ENCODE measurements at places on chromosomes 1 and 21.

DNA sequence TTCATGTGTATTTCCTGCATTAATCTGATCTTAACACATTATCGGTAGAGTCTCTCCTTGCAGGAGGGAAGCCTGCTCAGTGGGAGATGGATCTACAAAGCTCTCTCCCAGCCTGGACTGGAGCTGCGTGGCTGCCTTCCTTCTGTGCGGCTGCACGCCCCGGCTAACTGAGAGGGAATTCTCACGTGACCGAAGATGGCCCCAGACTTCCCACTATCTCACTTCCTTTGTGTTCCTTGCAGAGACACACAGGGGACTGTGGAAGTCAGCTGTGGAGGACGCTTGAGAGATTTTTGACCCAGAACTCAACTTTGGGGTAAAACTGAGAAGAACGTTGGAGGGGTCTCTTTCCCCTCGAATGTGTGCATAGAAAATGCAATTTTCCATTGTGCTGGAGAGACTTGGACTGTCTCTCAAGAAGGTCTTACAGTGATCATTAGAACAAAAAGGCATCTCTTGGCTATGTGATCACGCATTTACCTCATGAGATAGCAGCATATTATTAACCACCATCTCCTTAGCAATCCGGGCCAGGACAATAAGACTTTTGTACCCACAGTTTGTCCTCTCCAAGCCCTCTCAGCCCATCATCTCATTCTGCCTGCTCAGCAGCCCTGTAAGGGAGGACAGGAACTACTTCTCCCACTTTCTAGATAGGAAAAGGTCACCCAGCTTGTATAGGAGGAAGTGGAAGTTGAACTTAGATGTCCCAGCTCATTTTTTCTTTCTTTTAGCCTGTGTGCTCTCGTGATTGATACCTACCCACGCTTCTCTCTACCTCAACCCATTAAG lies 49.3 kb upstream of the TARBP1 start:
- DNase-seq, result no peak

DNA sequence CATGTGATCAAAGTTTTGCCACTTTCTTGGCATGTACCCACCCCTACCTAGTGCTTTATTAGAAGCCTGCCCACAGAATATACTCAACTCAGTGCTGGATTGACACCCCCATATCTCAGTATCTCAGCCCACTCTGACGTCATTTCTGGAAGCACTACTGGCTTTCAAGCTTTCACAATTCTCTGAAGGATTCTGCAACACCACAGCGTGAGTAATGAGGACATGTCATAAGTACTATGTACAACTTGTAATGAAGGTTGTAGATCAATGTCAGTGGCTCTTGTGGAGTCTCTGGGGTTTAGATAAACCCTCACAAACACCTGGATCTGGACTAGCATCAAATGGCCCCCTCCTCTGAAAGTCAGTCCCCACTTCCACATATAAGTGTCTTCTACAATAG lies 57.2 kb downstream of the TNFSF4 start:
- DNase-seq, result no peak

- peak; percentile 12 for DNase-seq
Measured at GRCh38 chr1:226308166-226308722, 720 bp downstream of the LIN9 start.

DNA sequence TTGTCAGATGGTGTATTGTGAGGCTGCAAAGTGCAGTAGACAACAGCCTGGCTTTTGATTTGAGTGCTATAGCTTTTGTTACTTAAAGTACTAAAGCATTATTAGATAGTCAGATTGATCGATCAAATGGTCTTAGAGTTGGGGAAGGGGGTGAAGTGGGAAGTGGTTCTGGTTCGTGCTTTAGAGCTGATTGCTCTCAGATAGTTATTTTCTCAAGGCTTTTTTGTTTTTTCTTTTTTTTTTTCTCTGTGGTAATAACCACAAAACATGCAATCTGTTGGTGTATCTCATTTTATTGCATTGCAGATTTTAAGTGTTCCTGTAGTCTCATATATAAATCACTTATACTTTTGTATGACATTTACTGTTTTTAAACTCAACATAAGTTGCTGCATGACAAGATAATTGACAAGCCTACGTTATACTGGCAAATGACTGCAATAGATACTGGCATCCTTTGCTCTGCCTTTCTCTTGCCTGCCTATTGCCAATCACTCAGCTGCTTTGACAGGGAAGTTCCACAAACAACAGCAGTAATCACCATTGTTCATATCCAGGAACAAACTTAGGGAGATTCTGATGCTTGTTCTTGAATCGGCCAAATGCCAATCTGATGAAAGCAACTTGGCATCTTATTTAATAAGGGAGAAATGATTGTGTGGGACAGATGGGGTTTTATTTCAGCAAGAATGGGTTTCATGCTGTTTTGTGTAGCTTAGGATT lies 125.0 kb upstream of the B3GALT2 start:
- DNase-seq, result peak; percentile 29

- DNase-seq, result no peak
Measured at GRCh38 chr1:112618114-112618720, 724 bp downstream of the ST7L start.

GRCh38 chr1:205939690-205940330 lies 3.4 kb downstream of the SLC26A9 start:
- DNase-seq, result no peak

GRCh38 chr1:83909687-83910086 lies 89.2 kb downstream of the TTLL7 start:
- no peak for DNase-seq

- DNase-seq, result peak; percentile 58
Measured at GRCh38 chr1:8643542-8644536, 173.6 kb downstream of the RERE start.

DNA sequence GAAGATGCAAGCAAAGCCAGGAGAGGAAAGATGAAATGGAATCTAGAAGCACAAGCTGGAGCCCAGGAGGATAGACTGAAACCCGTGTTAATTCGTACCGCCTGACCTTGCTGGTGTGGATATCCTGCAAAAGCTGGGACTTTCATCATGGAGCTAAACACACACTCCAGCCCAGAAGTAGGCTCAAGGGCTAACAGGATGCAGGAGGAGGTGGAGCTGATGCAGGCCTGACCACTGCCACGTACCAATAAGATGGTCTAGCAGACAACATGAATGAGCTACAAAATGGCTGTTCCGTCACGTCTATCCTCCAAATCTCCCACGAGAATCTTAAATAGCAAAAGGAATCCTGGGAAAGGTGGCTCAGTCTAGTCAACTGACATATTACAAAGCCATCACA lies 270.3 kb downstream of the SDCCAG8 start:
- no peak for DNase-seq

DNA sequence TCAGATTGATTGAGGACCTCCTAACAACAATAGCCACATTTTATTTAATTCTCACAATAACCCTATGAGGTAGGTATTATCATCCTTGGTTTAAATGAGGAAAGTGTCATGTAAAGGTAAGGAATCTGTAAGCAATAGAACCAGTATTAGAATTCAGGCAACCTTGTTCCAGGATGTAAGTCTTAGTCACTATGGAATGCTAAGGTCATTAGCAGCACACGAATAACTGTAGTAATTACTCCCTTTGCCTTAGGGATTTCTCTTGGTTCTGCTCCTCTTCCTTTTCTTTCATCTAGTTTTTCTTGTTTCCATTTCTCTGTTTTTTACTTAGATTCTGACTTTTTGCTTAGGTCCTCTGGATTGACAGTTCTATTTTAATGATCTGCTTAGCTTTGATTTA lies 23.1 kb upstream of the ATP6V1G3 start:
- DNase-seq, result no peak

DNA sequence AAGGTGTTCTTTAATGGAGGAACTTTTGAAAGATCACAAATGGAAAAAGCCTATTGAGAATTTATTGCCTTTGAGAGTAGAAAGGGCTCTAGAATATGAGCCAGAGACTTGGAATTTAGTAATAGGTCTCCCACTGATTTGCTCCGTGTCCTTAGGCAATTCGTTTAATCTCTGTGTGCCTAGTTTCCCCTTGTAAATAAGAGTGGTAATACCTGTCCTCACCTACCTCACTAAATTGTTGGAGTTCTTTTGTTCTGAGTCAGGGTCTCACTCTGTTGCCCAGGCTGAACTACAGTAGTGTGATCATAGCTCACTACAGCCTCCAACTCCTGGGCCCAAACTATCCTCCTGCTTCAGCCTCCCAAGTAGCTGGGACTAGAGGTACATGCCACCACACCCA lies 15.0 kb upstream of the TEKT2 start:
- DNase-seq, result no peak

DNA sequence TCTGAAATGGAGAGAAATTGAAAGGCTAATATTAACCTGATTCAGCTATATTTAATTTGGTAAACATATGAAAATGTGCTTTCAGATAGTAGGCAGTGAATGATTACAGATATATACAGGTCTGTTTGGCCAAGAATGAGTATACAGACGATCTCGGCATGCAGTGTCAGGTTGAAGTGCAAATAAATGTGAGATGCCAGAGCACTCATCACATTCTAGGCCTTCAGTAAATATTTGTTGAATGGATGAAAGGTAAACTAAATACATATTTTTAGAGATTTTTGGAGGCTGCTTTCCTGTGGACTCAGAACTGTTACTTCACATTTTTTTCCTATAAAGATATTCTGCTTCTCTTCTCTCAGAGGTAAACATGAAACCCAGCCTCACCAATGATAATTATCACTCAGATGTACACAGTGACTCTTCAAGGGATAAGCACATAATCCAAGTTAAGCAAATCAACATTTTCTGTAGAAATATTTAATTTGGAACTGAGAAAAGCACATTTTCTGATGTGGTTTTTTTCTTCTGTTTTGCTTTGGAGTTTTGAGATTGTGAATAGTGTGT lies 702.9 kb downstream of the BRINP3 start:
- DNase-seq, result no peak

- no peak for DNase-seq
Measured at GRCh38 chr1:80837066-80837465, 963.7 kb upstream of the ADGRL2 start.

DNA sequence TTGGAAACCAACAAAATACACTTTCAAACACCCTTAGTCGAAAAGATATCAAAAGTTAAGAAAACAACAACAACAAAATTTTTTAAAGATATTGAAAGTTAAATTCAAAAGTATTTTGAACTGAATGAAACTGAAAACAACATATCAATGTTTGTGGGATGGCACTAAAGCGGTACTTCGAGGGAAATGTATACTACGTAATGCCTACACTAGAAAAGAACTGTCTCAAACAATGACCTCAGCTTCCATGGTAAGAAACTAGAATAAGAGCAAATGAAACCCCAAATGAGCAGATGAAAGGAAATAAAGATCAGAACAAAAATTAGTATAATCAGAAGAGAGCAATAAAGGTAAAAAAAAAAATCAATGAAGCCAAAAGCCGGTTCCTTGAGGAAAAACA lies 6.1 kb downstream of the CBR1 start:
- no peak for DNase-seq

DNA sequence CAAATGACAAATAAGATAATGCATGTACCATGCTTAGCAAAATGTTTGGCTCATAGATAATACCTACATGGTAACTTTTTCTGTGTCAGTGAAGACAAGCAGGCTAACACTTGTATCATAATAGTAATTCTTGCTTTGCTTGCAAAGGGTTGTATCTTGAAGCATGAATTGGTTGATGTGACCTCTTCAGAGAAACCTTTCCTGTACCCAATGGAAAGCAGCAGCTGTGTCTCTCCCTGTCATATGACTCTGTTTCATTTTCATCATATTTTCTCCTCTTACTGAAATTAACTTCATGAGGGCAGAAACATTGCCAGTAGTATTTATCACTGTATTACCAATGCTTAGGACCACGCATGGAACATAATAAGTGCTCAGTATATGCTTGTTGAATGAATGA lies 4.4 kb downstream of the SH2D1B start:
- no peak for DNase-seq

DNA sequence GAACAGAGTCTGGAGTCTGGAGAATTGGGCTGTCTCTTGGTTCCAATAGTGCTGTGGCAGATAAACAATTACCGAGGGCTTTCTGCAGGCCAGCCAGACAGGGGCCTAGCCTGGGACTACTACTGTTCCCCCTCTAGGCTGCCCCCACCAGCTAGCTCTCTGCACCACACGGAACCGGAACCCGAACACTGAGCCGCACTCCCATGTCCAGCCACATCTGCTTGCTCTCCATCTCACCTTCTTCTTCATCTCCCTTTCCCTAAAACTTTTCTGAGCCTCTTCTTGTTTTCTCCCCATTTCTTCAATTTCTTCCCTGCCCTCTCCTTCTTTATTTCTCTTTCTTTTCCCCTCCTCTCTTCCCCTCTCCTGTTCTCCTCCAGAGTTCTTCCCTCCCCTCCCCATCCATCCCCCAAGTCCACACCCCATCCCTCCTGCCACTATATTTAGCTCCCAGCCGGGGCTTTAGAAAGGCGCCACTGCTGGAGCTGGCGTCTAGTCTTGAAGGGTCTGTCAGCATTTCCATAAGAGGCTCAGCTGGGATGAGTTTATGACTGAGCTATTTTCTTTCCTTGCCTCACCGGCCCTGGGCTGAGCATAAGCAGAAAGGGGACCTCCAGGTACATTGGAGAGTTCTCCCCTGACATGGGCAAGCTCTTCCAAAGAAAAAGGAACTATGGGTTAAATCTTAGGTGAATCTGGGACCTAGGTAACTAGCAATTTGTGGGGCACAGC lies 25.7 kb upstream of the ATP2B4 start:
- no peak for DNase-seq

DNA sequence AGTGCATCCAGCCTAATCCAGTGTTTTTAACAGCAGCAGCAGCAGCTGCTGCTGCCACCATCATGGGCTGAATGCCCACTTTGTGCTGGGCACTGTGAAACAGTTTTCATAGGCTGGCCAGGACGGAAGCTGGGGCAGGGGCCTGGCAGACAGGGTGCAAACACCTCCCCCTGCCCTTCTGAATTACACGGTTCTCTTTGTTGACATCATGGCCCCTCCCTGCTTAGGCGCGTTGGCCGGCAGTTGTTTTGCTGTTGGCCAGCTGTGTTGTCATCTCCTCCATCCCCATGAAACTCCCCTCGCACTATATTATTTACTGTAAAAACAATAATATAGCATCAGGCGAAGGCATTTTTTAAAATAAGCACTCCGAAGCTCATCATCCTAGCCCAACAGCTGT lies 33.1 kb downstream of the PTPRU start:
- DNase-seq, result no peak

- no peak for DNase-seq
Measured at GRCh38 chr1:2948751-2949680, 72.3 kb upstream of the ACTRT2 start.

GRCh38 chr1:200172311-200172710 lies 144.8 kb downstream of the NR5A2 start:
- no peak for DNase-seq
